ENCODE measurements at places on chromosomes 1 and 21.
A peak's percentile ranks its signal among the peaks of the same experiment; 100 is the strongest.

GRCh38 chr21:46323710-46324389 is at the start of the genes C21orf58 and PCNT:
Gene C21orf58, minus strand, starts transcription at chr21:46323870. Its CDS starts 1,132 bp downstream, at chr21:46322738.
Gene PCNT, plus strand, starts transcription at chr21:46324156. Its CDS starts 73 bp downstream, at chr21:46324229.
- DNase-seq: peak; percentile 96

GRCh38 chr1:162681122-162681436 is 48.8 kb downstream of the DDR2 start:
- DNase-seq: no peak

DNA sequence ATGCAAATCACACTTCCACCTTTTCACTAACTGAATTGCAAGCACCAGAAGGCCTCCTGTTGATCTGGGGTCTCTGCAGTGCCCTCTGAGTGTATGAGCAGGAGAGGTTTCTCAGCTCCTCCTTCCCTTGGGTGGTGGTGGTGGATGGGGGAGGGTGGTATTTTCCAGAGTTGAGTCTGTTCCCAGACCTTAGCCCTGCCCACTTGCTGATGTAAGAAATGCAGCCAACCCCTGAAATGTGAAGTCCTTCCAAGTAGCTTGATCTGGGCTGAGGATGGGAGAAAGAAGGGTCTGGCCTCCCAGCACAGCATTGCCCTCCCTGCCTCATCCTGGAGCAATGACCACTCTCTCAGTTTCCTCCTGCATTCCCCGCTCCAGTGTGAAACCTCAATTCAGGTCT is 6.3 kb upstream of the FOXD2 start:
- no peak for DNase-seq

GRCh38 chr1:239792157-239792556 is 299.5 kb upstream of the FMN2 start:
- DNase-seq: no peak

DNA sequence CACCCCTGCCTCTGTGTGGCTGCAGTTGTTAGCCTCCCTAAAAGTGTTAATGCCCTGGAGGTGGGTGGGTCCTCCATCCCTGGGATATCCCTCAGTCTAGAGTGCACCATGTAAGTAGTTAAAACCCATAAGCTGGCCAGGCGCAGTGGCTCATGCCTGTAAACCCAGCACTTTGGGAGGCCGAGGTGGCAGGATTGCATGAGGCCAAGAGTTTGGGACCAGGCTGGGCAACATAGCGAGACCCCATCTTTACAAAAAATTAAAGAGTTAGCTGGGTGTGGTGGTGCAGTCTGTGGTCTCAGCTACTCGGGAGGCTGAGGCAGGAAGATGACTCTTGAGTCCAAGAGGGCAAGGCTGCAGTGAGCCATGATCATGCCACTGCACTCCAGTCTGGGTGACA is 10.3 kb downstream of the MYOC start:
- DNase-seq: no peak

GRCh38 chr1:11878891-11879190 is 20.1 kb upstream of the NPPB start:
- DNase-seq: no peak

DNA sequence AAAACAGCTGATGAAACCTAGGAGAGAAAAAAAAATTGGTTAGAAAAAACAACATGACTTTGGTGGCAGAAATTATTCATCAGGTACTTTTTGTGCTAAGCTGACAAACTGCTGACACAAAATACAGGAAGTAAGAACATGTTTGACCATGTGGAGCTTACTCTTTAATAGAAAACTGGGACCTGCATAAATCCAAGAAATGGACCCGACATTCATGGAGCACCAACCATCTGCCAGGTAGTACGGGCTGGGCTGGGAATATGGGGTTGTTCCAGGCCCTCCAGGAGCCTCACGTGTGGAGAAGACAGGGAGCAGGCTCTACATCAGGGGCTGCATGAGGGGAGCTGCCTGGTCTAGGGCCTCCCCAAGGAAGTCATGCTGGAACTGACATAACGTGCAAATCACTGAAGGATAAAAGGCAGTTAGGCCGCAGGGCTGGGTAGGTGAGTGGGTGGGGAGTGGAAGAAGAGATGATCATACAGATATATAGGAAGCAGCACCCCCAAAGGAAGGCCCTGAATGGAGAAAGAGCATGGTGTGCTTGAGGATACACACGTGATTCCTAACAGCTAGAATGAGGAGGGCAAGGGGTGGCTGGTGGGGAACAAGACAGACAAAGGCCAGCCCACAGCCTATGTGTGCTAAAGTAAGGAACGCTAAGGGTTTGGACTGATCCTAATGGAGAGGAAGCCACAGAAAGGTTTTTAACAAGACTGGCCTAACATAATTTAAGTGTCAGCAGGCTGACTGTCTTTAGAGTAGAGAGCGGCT is 26.1 kb downstream of the CD58 start:
- DNase-seq: no peak

DNA sequence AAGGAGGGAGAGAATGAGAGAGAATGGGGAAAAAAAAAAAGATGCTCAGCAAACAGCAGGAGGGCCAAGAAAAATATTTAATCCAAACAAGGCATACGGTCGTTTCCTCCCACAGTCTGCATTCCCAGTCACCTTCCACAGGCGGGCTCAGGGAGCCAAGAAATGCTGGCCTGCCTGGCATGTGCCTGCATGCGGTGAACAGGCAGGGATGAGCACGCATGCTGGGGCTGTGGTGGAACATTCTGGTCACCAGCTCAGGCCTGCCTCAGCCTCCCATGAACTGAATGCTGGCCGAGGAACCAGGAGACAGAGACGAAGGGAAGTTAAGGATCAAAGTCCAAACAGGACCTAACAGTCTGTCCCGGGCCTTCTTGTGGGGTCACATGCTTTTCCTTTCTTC is 335.3 kb downstream of the ASTN1 start:
- no peak for DNase-seq

- peak; percentile 36 for DNase-seq
These were observed 27.3 kb downstream of the F3 start for GRCh38 chr1:94514095-94514727.

DNA sequence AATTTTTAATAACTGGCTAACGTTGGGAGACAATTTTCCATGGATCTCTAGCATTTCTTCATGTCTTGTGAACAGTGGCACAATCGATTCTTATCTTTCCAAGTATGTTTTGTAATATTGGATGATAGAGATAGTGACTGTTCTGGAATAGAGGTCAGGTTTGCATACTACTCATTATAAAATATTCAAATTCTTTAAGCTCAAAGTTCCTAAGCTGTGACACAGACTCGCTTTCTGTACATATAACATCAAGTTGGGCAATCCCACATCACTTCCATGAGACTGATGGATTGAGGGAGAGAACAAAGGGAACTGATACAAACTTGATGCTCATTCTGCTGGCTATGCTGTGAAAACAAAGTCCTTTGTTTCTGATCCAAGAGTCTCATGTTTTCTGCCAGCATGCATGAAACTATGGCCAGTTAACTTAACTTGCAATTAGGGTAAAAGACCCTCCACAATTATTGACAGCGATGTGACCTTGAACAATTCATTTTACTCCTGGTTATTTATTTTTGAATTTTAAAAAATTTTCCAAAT is 392.4 kb downstream of the TTLL7 start:
- DNase-seq: no peak

DNA sequence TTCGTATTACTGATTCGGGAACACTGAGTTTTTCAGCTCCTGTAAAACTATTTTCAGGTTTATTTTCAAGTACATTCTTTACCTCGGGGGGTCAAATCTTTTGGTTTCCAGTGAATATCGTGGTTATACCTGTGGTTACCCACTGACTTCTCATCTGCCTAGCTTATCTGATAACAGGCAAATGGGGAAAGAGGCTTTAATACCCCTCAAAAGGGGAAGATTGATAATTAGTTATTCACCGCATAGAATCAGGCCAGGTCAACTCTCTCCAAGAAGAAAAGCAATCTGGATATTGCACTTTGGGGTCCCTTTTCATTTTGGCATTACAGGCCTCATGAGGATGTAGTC is 23.0 kb downstream of the RUNX1 start:
- DNase-seq: no peak

GRCh38 chr1:54401799-54402198 is 4.4 kb downstream of the SSBP3 start:
- DNase-seq: no peak

GRCh38 chr1:198798923-198799386 is 160.1 kb downstream of the PTPRC start:
- DNase-seq: no peak

DNA sequence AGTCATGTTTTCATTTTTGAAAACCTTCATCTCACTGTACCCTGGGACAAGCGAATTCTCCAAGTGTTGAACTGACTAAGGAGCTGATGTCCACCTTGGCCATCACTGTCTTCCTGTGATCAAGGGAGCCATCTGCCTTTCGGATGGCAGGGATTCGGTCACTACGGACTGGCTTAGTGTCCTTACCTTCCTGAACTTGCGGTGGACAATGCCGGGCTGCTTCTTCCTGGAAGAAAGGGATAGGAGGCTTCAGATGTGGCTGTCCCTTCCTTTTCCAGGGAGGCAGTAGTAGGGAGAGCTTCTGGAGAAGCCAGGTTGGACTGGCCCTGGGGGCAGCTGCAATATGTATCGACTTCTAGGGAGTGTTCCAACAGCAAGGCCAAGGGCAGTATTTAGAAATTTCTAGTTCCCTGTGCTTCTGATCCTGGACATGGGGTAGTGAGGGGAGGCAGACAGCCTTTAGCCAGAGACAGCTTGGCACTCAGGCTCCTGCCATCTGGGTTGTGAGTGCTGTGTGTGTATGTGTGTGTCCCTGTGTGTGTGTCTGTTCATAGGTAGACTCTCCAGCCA is 114.6 kb downstream of the IER5 start:
- no peak for DNase-seq

DNA sequence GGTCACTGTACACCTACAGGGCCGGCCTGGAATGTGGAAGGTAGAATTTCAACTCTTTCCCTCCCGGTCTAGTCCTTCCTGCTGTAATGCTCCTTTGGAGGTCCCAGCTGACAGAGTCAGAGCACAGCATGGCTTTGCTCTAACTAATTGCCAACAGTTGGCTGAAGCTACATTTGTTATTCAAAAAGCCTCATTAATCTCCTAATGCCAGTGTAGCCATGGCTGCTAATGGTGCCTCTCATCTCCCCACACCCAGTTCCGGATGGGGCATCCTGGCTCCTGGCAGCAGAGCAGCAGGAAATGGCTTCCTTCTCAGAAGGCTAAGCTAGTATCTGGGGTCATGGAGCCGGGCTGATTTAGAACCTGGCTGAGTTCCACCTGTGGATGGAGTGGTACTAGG is 18.7 kb upstream of the CAMK1G start:
- DNase-seq: no peak

- DNase-seq: no peak
These were observed 21.9 kb downstream of the DISP3 start for GRCh38 chr1:11500881-11501280.

DNA sequence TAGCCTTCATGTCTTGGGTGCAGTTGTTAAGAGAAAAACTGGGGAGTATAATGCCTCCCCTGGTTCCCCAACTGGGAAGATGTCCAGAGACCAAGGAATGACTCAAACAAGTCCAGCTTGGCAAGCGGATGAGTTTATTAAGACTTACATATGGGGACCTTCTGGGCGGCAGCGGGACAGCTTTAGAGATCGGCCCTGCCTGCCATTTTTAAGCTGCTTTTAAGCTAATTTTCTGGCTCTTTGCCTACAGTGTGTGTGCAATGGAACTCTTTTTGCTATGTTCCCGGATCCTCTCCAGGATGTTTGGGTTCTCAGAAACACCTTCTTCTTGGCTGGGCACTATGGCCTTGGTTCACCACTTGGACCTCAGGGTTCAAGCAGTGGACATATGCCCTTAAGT is 99.5 kb downstream of the RYR2 start:
- no peak for DNase-seq

GRCh38 chr1:60842304-60842703 is 240.1 kb upstream of the NFIA start:
- DNase-seq: no peak

DNA sequence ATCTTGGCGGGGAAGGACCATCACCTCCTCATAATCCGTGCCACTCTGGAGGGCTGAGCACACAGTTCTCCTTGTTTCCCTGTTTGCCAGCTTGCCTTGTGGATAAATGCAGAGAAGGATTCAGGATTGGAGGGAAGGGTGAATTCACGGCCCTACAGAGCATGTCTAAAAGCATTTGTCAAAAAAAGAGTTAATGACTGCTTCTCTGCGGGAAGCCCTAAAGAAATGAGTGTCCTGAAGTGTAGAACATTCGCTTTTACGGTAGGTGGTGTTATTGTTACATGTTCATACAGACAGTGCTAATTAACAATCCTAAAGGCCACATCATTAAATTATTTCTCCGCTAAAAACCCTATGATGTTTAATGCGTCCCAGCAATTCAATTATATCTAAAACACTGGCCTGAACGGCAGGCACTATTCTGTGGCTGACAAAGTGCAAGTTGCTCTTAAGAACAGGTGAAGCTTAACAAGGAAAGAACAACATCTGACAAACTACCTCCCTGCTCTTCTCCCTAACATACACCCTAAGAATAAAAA is 112.3 kb upstream of the NFIA start:
- no peak for DNase-seq

DNA sequence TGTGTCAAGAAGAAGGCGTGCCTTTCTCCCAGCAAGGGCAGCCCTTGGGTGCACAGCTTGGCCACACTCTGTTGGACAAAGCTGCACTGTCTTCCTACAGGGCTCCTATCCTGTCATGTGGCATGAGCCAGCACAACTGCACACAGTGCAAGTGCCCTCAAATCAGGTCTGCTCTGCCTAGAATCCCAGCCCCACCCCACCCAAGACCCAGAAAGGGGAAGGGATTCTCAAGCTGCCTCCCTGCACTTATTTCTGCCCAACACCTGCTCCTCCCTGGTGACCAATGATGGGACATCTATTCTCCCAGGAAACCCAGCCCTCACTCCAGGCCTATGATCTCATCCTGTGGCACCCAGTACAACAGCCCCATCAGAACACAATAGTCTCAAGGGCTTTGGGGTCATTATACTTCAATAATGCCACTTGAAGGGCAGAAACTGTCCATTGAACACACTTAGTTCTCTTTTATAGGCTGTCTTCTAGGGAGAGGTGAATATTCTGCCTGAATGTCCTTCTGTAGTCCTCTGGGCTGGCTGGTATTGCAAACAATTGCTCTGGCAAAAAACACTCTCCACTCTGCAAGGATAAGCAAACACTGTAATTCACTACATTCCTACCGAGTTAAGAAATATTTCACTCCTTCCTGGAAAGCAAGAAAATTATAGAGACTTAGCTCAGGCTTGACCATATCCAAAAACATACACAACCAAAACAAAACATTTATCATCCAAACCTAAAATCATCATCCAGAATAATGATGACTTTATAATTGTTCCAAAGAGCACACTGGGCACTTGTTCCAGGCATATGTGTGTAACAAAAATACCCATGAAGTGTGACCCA is 43.1 kb upstream of the IGSF3 start:
- no peak for DNase-seq

DNA sequence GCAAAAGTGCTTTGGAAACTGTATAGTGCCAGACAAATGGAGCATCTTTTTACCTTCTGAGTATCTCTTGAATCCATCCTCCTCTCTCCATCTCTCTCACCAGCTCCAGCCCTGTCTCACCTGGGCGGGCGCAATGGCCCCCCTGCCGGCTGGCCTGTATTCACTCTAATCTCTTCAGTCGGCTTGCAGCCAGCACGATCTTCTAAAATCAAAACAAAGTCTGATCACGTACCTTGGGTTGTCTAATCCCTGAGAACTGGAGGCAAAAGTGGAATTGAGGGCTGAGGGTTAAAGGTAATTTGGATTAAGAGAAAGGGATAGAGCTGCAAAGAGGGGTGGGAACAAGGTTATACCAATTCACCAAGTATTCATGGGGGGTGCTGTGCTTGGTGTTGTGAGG is 46.0 kb upstream of the LRRN2 start:
- no peak for DNase-seq

GRCh38 chr1:10662824-10663677 is 133.4 kb downstream of the CASZ1 start:
- DNase-seq: no peak

GRCh38 chr1:54326543-54327385 is 79.4 kb downstream of the SSBP3 start:
- no peak for DNase-seq

Measured in endothelial cell (in vitro differentiated cells).